ENCODE measurements at places on chromosomes 11 and 22.

- no peak for DNase-seq
Observed at GRCh38 chr11:115896084-115896483, 391.9 kb upstream of the CADM1 start.

DNA sequence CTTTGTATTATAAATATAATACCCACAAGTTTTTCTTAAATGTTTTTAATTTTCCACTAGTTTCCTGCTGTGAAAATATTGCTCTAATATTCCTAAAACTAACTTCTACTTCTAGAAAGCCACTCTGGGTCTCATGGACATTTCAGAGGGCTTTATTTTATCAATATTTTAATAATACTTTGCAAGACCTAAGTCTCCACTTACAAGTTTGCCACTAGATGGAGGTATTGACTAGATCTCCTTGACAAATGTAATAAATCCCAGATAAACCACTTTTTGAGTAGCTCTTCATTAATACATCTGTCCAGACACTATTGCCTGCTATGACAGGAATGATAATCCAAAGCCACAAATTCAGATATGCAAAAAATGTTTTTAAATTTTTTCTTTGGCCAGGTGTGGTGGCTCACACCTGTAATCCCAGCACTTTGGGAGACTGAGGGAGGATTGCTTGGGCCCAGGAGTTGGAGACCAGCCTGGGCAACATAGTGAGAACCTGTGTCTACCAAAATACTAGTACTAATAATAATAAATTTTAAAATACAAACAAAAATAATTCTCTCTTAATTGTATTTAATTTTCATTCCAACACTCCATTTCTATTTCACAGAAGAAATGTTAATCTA, 3.5 kb upstream of the ACAT1 start:
- DNase-seq = no peak

GRCh38 chr22:49294656-49295464, 532.8 kb downstream of the BRD1 start:
- DNase-seq = no peak

DNA sequence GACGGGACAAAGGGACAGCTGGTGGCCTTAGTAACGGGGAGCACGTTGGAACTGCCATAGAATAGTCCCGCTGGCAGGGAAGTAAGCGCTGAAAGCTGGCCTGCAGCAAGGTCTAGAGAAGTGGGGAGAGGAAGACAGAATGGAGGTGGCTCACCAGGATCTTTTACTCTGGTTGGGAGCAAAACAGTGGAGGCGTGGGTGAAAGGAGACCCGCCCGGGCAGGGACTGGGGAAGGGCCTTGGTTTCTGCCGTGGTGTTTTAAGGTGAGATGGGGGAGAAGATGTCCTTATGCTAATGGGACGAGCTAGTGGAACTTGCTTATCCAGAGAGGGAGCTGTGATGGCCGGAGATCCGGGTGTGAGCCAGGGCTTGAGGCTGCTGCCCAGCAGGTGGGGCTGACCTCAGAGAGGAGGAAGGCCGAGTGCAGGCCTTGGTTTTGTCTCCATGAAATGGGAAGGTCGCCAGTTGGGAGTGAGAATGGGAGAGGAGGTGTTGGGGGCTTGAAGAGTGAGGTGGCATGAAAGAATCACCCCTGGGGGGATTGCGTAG, 56.4 kb upstream of the CTTN start:
- DNase-seq = no peak

GRCh38 chr11:78168539-78169477, 19.6 kb downstream of the KCTD21 start:
- DNase-seq = no peak

DNA sequence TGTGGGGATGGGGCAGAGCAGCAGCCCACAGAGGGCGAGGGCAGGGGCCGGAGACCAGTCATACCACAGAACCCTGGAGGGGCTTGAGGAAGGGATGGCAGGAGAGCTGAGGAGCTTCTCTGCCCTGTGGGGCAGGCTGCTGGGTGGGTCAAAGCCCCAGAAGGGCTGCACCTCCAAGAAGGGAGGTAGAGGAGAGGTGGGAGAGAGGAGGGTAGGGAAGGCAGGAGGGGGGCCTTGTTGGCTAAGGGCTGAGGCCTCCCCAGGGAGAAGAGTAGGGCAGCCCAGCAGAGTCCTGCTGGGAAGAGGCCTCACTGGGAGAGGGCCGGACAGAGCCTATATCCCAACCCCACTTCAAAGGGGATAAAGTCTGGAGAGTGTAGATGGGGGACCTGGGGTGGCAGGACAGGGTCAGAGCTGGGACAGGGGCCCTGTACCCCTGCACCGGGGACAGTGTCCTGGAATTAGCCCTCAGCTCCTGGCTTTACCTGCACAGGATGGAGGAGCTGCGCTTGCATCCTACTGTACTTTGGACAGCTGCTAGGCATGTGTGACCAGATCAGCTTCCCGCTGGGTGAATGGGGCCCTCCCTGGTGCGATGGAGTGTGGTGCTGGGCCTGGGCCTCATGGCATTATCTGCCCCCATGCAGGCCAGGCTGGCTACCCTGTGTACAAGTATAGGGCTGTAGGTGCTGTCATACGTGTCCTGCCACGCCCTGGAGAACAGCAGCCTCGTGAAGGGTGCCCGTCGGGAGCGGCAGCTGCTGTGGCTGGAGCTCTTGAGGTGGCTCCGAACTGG, 7.3 kb downstream of the DGCR6L start:
- no peak for DNase-seq

DNA sequence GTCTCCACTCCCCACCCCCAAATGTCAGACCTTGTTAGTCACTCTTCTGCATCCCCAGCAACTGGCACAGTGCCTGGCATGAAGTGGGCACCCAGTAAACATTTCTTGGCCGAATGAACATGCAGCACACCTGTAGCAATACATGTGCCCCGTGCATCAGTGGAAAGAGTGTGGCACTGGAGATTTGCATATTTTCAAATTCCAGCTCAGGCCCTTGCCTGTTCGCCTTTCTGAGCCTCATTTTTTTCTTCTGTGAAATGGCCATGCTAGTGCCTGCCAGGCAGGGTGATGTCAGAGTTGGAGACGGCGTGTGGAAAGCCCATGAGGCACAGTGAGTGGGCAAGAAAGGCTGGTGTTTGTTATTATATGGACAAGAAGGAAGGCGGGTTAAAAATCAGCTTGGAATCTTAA, 38.7 kb downstream of the CD82 start:
- DNase-seq = no peak

DNA sequence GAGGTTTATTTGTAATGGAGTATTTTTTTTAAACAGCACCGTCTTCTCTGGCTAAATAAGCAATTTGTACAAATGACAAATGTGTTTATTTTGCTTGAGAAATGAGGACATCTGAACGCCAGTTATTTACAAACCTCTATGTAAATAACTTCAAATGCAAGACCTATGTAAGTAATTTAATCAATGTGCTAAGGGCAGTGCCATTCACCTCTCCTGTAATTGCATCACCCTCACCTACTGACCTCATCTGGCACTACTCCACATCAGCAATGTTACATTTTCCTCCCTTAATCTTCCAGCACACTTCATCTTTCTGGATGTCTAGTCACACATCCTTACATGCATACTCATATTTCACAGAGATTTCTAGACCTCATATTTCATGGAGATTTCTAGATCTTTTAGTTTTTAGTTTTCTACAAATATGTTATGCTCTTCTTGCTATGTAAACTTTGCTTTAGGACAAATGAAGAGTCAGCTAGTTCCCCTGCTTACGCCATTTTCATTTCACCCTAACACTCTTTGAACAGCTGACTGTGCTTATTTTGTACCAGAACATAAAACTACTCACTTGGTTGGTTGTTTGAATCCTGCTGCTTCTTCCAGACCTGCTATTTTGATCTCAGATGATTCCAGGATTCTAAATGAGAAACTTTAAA, 238.6 kb downstream of the GRM5 start:
- no peak for DNase-seq

GRCh38 chr11:29449281-29450074, 567.4 kb downstream of the KCNA4 start:
- no peak for DNase-seq

- DNase-seq = no peak
Observed at GRCh38 chr22:20552443-20553401, 45.3 kb downstream of the MED15 start.

GRCh38 chr22:24803064-24803542, 2.9 kb upstream of the SGSM1 start:
- no peak for DNase-seq

GRCh38 chr11:9527481-9528135, 45.9 kb upstream of the WEE1 start:
- no peak for DNase-seq

DNA sequence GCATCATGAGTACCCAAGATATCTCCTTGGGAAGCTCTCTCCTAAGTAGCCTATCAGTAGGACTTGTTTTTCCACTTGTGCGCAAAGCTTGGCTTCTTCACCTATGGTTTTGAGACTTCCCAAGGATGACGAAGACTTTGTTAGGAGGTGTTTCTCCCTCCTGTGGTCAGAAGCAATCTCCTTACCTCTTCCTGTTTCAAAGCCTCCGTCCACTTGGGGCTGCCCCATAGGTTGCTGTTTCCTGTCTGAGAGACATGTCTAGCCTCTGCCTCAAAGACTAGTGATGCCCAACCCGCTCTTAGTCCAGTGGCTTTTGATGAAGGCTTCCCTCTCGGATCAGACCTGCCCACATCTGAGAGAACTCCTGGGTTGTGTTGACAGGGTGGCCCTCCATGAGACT, 92.9 kb downstream of the TRAF6 start:
- DNase-seq = no peak

- DNase-seq = no peak
Observed at GRCh38 chr11:13249992-13250391, 27.6 kb upstream of the BMAL1 start.

DNA sequence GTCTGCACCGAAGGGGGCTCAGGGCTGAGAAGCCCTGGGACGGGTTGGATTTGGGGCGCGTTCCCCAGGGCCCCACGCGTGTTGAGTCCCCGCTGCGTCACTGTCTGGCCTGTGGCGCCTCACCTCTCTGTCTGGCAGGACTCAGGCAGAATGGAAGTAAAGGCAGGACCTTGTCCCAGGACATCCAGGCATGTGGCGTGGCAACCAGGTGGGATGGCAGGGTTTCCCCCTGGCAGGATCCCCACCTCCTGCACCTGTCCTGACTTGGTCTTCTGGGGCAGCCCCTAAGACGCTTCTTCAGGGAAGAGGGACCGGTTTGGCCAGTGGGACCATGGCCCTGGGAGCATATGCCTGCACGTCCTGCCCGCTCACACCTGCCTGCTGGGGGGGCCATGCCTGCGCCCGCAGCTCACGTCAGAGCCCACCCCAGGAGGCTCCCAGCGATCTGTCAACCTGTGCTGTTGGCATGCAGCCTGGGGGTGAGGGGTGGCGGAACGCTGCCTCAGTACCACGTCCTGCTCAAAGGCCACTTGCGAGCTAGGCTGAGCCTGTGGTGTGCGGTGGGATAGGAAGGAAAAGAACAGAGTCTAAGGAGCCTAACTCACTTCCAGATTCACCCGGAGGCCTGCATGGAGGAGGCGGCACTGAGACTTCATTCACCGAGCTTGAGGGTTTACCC, 72.7 kb downstream of the KCNQ1 start:
- DNase-seq = no peak

GRCh38 chr11:60953781-60954180, 1.8 kb upstream of the SLC15A3 start:
- DNase-seq = no peak

DNA sequence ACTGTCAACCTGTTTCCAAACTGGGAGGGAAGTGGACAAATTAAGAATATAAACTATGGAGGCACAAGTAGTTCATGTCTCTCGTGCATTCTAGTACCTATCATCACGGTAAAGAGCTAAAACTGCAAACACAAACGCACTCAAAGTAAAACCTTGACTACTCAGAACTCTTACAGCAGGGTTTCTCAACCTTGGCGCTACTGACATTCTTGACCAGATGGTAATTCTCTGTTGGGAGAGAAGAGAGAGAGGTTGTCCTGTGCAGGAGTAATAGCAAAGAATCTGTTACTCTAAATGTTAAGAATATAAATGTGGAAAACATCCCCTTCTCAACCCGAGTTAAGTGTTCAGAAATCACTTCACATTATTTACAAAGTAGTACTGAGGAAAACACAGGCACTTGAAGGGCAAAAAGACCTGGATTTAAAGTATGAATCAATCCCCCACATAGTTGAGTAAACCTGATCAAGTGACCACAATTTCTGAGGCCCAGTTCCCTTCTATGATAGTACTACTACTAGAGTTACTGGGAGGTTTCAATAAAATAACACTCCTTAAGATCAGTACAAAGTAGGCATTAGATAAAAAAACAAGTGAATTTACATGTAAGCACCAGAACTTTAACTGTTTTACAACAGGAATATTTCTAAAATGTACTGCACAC, 73.1 kb upstream of the ARHGAP32 start:
- DNase-seq = no peak

- DNase-seq = no peak
Observed at GRCh38 chr11:61024938-61025820, 53.7 kb downstream of the CD6 start.

DNA sequence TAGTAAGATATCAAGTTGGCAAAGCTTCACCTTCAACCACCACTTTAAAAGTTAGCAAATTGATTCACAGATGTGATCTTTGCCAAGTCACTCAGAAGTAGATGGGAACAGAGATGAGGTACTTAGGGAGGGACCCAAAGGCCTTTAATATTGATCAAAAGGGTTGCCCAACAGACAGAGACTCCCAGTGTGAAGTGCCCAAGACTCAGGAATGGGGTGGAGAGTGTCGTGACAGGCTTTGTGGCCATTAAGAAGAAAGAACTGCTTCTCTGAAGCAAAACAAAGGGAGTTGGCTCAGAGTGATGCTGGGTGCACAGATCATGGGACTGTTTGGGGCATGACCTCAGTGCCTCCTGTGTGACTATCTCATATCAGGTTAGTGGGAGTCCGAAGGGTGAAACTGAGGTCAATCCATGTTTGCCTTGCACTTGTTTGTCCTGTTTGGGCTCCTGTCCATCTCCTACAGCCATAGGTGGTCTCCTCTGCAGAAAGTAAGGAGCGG, 132.3 kb downstream of the APIP start:
- DNase-seq = no peak

- DNase-seq = no peak
Observed at GRCh38 chr11:79661373-79661772, 220.5 kb upstream of the TENM4 start.

DNA sequence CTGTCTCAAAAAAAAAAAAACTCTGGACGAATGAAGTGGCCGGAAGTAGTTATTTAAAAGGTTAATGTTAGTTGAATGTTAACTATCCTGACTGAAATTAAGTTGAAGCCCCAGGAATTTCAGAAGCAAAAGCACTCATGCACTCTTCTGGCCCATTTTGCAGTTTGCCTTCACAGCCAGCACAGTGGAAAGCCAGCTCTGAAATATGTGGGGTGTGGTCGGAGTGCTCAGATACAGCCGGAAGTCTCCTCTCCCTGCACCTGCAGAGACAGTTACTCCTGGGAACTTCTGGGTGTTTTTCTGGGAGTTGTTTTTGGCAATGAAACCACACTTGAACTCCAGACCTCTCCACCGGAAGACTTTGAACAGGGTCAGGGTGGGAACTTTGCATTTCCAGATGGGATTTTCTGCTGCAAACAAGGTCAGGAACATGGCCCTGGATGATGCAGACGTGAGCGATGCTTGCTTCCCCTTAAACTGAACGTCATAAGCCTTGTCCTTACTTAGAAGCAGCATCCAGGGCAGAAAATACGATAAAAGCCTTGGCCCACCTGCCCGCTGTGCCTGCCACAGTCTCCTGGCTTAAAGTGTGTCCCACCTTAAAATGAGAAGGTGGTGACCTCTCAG, 21.5 kb upstream of the CABP2 start:
- no peak for DNase-seq
